NCI-H1417 treated with DMSO at 0.1 percent for 48 hours (cell line): ENCODE measurements at places on chromosomes 12 and 14.

- no peak for DNase-seq
Observed at GRCh38 chr12:58263816-58264215, 322.4 kb downstream of the ATP23 start.

DNA sequence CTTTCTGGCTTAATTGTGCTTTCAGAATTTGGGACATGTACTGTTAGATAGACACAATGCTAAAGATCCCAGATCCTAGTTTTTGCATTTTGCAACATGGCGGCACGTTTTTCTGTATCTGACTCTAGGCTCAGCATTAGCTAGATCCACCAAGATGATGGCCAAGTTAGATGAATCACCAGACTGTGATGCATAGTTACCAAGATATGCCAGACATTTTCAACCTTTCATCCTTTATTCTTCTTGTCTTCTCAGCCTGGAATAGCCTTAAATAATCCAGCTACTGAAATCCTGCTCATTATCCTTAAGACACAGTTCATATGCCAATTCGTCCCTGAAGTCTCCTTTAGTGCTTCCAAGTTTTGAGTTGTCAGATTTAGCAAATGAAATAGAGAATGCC is 144.9 kb upstream of the CRY1 start:
- no peak for DNase-seq

DNA sequence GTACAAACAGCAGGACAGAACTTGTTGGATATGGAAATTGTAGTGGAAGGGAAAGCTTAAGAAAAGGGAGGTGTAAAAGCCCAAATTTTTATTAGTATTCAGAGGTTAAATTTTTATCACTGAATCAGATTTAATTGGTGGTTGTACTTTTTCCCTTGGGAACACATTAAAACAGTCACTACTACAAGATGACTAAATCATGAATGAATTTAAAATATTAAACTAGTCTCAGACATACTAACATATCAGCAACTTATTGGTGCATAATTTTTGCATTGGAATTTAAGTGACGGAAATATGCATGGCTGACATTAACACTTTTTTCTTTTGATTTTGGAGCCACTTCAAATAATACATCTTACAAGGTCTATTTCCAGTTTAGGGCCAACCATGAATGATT is 27.6 kb downstream of the SAMD4A start:
- DNase-seq = no peak

DNA sequence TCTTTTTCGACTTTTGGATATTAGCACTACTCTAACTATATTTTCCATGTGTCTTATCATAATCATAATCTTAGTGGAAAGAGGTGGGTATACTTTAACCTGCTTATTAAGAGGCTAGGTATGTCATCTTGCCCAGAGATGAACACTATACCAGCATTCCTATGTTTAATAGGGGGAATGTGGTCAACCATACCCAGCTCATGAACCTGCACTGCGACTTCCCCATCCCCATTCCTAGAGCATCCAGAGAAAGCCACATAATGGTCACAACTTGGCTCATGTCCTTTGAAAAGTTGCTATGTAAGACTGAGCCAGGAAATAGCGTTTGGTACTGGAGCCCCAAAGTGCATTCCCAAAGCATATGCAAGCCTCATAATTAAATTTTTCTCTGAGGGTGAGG is 55.2 kb downstream of the TMCC3 start:
- no peak for DNase-seq

DNA sequence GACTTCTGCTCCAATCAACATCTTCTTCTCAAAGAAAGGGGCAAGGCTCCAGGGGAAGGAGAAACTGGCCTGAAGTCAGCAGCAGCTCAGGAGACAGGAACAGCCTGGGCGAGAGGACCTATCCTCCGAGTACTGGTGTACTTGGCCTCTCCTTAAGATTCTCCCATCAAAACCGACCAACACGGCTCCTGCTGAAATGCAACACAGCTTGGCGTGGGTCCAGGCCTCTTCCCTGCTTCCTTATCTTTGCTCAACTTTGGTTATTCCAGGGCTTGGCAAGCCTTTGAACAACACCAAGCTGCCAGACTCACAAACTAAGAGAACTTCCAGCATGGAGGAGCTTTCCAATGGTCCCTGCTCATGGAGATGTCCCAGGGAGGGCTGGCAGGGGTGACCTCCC is 377.4 kb downstream of the BCL11B start:
- no peak for DNase-seq

- DNase-seq = peak; percentile 14
Observed at GRCh38 chr14:39977198-39977597, 545.0 kb upstream of the FBXO33 start.

DNA sequence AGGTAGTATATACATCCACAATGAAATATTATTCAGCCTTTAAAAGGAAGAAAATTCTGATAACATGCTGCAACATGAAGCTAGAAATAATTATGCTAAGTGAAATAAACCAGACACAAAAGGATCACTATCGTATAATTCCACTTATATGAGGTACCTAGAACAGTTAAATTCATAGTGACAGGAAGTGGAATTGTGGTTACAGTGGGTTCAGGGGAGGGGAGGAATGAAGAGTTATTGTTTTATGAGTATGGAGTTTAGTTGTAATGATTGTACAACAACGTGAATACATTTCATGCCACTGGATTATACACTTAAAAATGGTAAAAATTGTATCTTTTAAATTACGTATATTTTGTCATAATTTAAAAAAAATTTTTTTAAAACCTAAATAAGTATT is 21.0 kb downstream of the EEA1 start:
- DNase-seq = no peak

DNA sequence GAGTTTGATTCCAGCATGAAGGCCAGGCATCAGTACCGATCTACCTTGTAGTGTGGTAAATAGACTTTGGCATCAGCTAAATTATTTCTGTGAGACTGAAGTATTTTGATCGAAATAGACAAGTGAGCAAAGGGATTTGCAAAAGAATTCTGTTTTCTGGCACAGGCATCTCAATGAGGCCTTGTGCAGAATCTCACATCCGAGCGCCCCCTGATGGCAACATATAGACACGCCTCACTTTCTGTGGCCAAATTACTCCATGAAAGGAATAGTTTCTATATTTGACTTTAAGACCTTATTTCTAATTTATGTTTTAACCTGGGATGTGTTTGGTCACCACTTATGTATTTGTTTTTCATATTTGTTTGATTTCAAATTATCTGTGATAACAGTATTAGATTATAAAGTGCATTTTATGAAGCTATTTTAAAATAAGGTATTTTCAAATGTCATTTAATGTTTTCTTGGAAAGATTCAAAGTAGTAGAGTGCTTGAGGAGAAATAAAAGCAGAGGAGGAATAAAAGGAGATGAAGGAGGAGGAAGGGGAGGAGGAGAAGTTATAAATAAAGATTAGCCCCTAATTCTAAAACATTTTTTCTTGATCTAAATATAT is 731.9 kb downstream of the NRXN3 start:
- DNase-seq = no peak

- no peak for DNase-seq
Observed at GRCh38 chr12:27426743-27427487, 19.6 kb upstream of the SMCO2 start.

GRCh38 chr12:27285403-27285802 is 41.3 kb downstream of the STK38L start:
- no peak for DNase-seq

GRCh38 chr14:88729159-88729558 is 63.6 kb downstream of the EML5 start:
- no peak for DNase-seq

- no peak for DNase-seq
Observed at GRCh38 chr14:64775081-64775777, 71.0 kb downstream of the PLEKHG3 start.

GRCh38 chr14:73026243-73026844 is 562 bp downstream of the ZFYVE1 start:
- DNase-seq = no peak

DNA sequence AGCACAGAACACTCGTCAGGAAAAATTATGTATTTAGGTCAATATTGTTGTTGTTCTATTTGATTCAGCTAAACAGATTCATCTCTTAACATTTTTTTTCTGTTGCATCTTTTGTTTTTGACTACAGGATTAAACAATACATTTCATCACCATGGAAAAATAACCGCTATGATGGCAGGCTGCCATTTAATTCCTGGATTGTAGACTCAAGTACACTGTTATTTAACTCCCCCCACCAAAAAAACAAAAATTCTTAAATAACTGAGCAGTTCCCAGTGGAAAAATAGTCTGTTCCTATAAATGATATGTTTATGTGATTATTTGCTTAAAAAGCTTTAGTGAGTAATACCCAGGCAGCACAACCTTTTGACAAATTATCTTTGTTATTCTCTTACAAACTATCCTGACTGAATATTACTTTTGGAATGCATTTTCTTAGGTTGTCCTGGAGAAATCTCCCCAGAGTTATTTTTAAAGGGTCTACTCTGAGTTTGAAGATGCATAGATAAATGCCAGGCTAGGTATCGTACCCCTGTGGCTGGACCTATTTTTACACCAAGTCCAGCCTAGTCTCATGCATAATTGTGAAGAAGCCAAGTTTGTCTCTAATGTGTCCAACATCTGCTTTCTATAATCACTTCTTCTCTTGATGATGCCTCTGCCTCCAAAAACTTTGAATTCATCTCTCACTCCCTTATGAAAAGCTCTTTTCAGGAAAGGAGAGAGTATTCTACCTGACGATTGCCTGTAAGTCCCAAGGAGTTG is 3.7 kb downstream of the KERA start:
- DNase-seq = no peak

DNA sequence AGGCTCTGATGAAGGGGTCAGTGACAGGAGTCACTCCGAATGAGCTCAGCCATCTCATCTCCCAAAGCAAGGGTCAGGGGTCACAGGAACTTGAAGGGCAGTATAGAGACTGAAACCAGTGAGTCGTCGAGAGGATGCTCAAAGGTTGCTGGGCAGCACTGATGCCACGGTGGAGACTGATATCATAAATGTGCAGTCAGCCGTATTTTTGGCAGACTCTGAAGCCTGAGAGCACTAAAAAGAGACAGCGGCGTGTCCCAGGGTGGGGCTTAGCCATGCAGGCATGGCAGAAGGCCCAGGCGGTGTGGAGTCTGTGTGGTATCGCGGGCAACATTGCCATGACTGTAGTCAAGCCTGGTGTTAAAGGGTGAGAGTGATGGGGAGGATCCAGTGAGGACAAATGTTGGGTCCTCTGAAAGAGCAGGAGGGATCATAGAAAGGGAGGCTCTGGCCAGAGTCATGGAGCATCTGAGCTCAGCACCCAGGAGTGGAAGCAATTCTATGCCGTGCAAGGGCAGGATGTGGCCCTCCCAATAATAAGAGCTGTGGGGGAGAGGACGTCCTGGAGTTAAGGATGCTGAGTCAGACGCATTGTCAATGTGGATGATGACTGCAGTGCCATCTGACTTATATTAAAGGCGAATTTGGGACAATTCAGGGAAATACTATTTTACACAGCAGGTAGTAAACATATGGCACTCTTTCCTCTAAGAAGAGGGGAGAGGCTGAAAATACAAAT is 241.2 kb upstream of the FKBP4 start:
- no peak for DNase-seq

GRCh38 chr12:57479376-57480115 is at the start of gene ARHGAP9:
Gene ARHGAP9 (minus strand): TSS chr12:57479866. CDS start chr12:57479406, 460 bp downstream.
- no peak for DNase-seq
